ENCODE measurements at places on chromosomes 11 and 22. TPM values are rescaled to one million over a fixed set of nuclear protein-coding genes. Genes with fewer than 3 reads are reported as not detected.
A peak's percentile ranks its signal among the peaks of the same experiment; 100 is the strongest.

DNA sequence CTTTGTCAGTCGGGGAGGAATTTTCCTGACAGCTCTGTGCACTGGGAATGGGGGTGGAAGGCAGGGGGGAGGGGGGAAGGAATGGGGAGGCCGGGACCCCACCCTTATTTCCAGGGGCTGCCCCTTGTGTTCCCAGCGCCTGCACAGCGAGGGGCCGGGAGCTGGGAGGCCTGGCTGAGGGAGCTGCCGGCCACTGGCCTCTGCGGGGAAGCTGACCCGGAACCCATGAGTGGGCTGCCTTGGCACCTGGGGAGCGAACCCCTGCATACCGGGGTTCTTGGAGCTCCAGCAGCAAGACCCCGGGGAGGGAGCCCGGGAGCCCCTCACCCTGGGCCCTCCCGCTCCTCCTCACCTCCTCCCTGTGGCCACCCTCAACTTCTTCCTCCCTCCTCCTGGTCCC is 3.5 kb downstream of the H19 start:
- H3K36me3 ChIP-seq = no peaks in the 10 kb centered on the region
- H3K27ac ChIP-seq = no peak overlapping the region
- no peaks in the 10 kb centered on the region for H3K27me3 ChIP-seq
- DNase-seq = no peak

DNA sequence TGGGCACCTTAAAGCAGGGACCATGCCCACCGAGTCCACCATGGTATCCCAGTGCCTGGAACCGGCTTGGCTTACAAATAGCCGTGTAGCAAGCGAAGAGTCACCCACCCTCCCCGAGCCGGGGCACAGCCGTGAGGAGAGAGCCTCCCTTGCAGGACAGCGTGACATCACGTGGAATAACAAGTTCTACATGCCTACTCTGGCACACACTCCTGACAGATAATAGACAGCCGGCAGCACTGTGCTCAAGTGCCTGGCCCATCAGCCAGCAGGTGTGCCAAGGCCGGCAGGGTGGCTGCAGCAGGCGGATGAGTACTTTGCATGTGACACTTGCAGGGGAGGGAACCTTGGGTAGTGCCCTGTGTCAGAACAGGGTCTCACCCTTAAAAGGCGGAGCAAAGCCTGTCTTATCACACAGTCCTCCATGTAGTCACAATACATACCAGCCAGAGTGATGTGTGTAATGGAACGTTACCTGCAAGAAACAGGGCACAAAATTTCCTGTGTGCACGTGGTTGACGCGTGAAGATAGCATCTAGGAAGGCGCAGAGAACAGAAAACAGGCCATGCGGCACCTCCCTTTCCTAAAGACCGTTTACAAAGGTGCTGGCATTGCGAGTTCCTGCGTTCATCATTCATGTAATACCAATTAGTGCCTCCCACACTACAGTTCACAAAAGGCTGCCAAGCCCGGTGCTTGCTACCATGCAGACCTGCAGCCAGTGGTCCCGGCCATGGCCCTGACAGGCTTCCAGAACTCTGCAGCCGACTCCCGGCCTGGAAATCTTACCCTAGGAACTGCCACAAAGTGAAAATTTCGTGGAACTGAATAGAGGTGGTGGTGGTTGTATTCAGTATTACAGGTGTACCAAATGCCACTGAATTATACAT is 16.4 kb downstream of the TOM1 start:
- peaks cover 56% of the 10 kb centered on the region for H3K4me1 ChIP-seq
- no peaks in the 10 kb centered on the region for H3K27me3 ChIP-seq
- DNase-seq = no peak
- peaks cover 42% of the 10 kb centered on the region for H3K36me3 ChIP-seq
- H3K4me3 ChIP-seq = no peak overlapping the region

The MFRP gene
- total RNA-seq = not detected

DNA sequence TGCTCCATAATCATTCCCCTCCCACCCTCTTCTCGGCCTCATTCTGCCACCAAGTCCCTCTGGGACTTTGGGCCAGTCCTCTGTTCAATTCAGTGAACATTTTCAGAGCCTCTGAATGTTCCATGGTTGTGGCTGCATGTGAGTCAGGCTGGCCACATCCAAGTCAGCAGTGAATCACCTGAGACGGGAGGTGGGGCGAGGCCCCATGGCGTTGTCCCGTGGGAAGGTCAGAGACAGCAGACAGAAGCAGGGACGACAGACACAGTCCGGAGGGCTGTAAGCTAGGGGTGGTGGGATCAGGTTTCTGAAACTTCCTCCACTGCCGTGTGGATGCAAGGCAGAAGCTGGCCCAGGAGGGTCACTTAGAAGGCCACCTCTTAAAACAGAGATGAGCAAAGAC is 324.8 kb downstream of the MN1 start:
- DNase-seq = no peak
- no peak overlapping the region for H3K4me3 ChIP-seq
- H3K4me1 ChIP-seq = no peaks in the 10 kb centered on the region

DNA sequence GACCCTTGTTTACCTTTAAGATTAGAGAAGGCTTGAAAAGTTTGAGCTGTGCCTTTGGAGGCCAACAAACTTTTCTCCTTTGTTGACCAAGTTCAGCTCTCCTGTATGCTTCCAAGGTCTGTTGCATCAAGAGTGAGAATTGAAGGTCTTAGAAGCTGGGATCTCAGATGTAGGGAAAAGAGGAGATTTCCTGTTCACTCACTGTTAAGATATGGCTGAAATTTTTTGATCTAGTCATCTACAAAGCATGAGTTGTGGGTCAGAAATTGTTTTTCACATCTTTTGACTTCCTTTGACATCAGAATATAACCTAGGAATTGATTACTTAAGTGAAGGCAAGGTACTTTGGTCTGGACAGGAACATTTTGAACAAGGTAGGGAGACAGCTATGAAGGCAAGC is 12.1 kb downstream of the OR51B4 start:
- no peaks in the 10 kb centered on the region for H3K4me1 ChIP-seq
- H3K27ac ChIP-seq = no peak overlapping the region
- no peak overlapping the region for H3K4me3 ChIP-seq
- no peak for DNase-seq

The CFAP300 gene
- total RNA-seq = 3.6 TPM

DNA sequence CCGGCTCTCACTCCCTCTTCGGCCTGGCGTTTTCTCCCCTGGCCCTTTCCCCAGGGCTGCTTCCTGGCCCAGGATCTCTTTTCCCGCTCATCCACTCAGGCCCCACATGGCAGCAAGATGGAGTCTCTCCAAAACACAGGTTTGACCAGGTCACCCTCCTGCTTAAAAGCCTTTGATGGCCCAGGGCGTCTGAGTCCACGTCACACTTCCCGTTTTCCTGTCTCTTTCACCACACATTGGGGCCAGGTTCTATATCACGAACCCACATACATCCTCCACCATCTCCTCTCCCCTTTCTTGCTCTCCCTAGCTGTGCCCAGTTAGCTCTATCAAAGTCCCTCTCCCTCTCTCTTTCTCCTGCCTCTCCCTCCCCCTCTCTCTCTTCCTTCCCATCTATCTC is 7.8 kb upstream of the LRRC32 start:
- no peak overlapping the region for H3K27ac ChIP-seq
- H3K4me1 ChIP-seq = peaks cover 3% of the 10 kb centered on the region
- no peaks in the 10 kb centered on the region for H3K27me3 ChIP-seq
- no peaks in the 10 kb centered on the region for H3K36me3 ChIP-seq
- H3K4me3 ChIP-seq = no peak overlapping the region
- no peak for DNase-seq

DNA sequence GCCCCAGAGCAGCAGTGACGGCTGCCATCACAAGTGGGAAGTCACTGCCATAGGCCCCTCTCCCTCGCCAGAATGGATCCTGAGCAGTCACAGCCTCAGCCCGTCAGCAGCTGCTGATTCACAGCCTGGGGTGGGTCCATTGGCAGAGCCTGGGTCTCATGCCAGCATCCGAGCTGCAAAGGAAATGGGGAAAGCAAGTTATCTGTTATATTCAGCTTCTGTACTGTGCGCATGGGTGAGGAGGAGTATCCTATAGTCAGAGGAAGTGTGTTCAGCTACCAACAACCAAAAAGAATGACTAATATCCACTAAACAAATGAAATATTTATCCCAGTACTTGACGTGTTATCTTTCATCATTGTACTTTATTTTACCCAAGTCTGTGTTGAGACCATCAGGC is 119.7 kb downstream of the RCN1 start:
- H3K4me3 ChIP-seq = no peak overlapping the region
- no peaks in the 10 kb centered on the region for H3K36me3 ChIP-seq
- no peak for DNase-seq
- peaks cover 21% of the 10 kb centered on the region for H3K27me3 ChIP-seq
- no peak overlapping the region for H3K27ac ChIP-seq
- no peaks in the 10 kb centered on the region for H3K4me1 ChIP-seq

DNA sequence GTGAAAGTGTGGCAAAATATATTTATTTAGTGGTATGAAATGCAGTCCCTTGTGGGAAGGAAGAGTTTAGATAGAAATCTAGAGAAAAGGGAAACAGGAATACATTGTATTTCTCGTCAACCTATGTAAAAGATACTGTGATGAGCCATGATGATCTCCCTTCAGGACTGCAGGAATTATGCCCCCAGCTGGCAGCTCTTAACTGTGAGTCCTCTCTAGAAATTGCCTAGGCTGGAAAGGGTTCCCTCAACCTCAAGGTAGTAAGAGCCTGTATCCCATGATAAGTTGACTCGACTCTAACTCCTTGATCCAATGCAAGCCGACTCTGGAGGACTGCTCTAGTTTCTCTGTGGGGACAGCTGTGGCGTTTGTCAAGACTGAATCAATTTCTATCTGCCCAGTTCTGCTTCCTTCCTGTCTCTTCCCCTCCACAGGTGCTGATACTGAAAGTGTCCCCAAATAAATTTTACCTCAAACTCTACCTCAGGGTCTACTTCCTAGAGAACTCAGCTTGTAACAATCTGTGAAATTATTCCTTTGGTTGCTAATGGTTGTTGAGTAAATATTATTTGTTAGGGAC is 897.3 kb downstream of the METTL15 start:
- H3K27me3 ChIP-seq = no peaks in the 10 kb centered on the region
- no peaks in the 10 kb centered on the region for H3K4me1 ChIP-seq
- no peaks in the 10 kb centered on the region for H3K36me3 ChIP-seq
- no peak for DNase-seq

DNA sequence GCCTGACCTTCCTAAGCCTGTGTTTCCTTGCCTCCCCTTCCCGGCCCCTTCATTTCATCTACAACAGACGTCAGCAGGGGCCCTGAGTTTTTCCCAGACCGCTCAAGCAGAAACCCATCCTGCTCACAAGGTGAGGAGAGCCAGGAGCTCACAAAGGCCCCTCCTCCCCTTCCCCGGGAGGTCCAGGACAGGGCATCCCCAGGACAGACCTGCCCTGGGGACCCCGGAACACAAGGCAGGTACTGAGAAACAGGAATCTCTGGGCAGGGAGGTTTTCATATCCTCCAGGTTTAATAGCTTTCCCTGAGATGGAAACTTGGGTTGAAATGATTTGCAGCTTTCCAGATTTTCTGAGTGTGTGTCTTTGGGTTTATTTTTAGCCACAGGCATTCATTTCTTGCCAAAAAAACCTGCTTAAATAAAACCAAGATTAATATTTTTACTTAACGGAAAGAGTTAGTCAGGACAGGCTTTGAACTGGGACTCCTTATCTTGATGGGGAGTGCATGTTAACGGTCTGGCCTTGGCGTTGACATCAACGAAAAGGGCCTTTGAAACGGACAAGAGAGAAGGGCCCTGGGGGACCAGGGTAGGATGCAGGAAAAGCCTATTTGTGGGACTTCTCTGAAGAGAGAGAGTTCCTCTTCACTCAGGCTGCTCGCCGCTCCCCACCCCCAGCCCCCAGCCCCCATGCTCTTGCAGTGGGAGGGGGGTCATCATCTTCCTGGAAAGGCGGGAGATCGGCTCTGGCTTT is 38.5 kb downstream of the TIMP3 start:
- no peak for DNase-seq
- H3K4me1 ChIP-seq = peaks cover 86% of the 10 kb centered on the region
- peak overlapping the region; percentile 57 for H3K27ac ChIP-seq
- no peak overlapping the region for H3K4me3 ChIP-seq
- H3K36me3 ChIP-seq = no peaks in the 10 kb centered on the region

- DNase-seq = no peak
- H3K27ac ChIP-seq = no peak overlapping the region
- no peaks in the 10 kb centered on the region for H3K4me1 ChIP-seq
- H3K4me3 ChIP-seq = no peak overlapping the region
Observed at GRCh38 chr11:113484223-113484622, 9.0 kb upstream of the DRD2 start.

GRCh38 chr11:91513734-91514133 is 710.9 kb upstream of the FAT3 start:
- H3K36me3 ChIP-seq = no peaks in the 10 kb centered on the region
- DNase-seq = no peak
- no peak overlapping the region for H3K27ac ChIP-seq
- no peak overlapping the region for H3K4me3 ChIP-seq

DNA sequence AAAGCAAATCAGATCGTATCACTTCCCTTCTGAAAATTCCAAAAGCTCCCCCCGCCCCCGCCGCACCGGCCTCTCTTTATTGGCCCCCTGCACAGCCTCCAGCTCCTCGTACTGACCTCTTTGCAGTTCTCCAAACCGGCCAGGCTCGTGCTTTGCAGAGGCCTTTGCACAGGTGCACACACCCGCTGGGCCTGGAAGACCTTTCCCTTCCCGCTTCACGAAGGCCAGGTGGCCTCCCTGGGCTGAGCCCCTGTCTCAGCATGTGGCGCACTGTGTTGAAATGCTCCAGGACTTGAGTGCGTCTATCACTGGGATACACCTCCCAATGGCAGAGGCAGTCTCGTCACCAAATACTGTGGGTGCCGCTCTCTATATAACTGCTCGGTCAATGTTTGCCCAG is 13.2 kb upstream of the ADA2 start:
- peaks cover 3% of the 10 kb centered on the region for H3K27me3 ChIP-seq
- H3K4me1 ChIP-seq = no peaks in the 10 kb centered on the region
- no peaks in the 10 kb centered on the region for H3K36me3 ChIP-seq
- H3K27ac ChIP-seq = no peak overlapping the region
- H3K4me3 ChIP-seq = no peak overlapping the region

The OR6A2 gene
- not detected for total RNA-seq

DNA sequence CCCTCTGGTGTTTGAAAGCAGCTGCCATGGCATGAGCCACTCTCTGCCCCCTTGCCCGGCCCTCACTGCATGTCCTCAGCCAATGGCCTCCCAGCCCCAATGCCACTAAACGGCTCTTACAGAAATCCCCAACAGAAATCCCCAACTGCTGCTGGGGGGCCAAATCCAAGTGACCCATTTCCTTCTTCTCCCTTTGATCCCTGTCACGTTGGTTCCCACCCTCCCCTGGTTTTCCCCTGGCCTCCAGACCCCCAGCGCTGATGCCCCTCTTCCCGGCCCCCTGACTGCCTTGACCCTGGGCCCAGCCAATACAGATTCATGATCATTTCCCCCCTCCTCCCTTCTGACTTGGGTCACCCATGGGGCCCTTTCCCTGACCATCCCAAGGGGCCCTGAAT is 30.9 kb downstream of the IGLL1 start:
- no peak for DNase-seq
- H3K4me1 ChIP-seq = no peaks in the 10 kb centered on the region
- no peak overlapping the region for H3K4me3 ChIP-seq
- no peak overlapping the region for H3K27ac ChIP-seq
- peaks cover 8% of the 10 kb centered on the region for H3K27me3 ChIP-seq
- H3K36me3 ChIP-seq = no peaks in the 10 kb centered on the region

The PATE2 gene
- not detected for total RNA-seq

The OR5B21 gene
- not detected for total RNA-seq

The TAF10 gene
- total RNA-seq = 163 TPM

GRCh38 chr11:70519117-70519516 is 120.8 kb downstream of the CTTN start:
- no peak overlapping the region for H3K27ac ChIP-seq
- peaks cover 25% of the 10 kb centered on the region for H3K27me3 ChIP-seq
- no peak overlapping the region for H3K4me3 ChIP-seq
- no peak for DNase-seq
- no peaks in the 10 kb centered on the region for H3K36me3 ChIP-seq
